ENCODE measurements at places on chromosomes 3 and 15.

GRCh38 chr15:47726399-47726823 is 9.1 kb downstream of the SEMA6D start:
- no peak for DNase-seq

GRCh38 chr3:45931496-45931895 is 11.8 kb upstream of the CXCR6 start:
- DNase-seq = no peak

- no peak for DNase-seq
These were observed 3.1 kb upstream of the ZBTB38 start for GRCh38 chr3:141365201-141365600.

DNA sequence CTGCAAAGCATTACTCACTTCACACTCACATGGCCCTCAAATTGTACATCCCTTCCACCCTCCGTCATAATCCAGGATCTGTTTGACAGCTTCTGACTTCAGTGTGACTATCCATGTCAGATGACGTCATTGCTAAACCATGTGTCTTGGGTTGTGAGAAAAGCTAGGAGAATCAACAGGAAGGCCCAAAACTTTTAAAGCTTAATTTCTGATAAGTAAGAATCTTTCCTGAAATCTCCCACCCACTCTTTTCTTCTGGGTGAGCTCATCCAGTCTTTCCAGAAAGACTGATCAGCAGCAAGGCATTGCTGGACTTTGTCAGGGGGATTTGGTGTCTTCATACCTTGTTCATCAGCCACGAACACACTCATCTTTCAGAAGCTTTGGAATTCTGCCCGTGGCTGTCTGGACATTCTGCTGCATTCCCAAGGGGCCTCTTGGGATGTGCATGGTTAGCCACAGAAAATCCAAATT is 11.5 kb upstream of the LMCD1 start:
- DNase-seq = no peak

DNA sequence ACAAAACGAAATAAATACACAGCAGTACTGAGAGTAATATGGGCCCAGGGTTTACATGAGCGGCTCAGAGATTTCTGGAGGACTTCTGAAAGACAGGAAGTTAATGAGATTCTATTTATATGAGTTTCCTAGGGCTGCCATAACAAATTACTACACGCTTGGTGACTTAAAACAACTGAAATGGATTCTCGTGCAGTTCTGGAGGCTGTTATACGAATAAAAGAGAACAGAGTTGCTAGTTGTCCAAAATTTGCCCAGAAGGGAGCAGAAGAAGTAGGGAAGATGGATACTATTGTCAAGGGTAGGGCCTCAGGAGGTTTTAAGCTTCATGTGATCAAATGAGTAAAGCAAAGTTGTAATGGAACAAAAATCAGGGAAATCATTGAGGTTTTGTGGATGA is 173.1 kb upstream of the LYSMD4 start:
- no peak for DNase-seq

DNA sequence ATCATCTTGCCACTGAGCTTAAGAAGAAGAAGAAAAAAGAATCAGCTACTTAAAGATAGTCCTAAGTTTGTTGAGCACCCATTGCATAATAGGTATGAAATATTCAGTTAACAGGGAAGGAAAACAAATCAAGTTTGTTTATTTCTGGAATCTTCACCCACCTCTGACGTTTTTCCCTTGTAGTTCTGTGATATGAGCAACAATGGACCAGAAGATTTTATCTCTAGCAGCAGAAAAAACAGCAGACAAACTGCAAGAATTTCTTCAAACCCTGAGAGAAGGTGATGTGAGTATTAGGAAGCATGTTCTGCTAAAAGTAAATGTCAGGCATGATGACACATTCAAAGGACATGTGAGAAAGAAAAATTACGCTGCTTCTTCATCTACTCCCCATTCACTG is 3.7 kb downstream of the FANCI start:
- DNase-seq = no peak

DNA sequence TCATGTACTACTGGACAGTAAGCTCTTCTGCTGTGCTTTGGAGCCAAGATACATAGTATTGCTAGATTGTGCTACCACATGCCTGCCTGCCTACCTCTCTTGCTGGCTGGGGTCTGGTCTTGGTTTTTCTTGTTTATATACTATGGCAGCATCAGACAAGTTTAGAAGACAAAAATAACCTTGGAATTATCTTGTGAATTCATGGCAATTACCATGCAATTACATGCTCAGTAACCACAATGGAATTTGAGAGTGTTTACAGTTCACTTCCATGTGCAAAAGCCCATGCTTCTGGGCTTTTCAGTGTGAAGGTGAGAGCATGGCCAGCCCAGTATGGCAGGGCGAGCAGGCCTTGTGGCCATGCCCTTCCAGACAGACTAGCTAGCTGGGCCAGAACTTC is 48.0 kb upstream of the C15orf61 start:
- no peak for DNase-seq

DNA sequence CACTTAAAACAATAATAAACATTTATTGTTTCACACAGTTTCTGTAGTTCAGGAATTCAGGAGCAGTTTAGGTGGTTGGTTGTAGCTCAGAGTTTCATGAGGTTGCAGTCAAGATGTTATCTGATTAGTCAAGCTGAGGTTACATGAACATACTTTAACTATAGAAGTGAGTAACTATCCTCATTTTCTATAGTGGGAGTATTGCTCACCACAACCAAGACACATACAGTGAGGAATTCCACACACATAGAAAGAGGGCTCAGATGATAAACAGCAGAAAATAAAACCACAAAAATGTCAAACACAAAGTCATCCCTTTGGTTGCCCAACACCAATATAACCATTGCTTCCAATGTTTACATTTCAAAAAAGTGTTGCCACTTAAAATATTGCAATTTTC is 13.6 kb downstream of the SCN11A start:
- no peak for DNase-seq

GRCh38 chr3:73175698-73176097 is 114.2 kb downstream of the EBLN2 start:
- no peak for DNase-seq

All from CD4-positive, alpha-beta T cell treated with Interleukin-2 at 100 ng/mL for 4 hours (primary cell).